ENCODE measurements at places on chromosomes 3 and 15. TPM values are rescaled to one million over a fixed set of nuclear protein-coding genes. Genes with fewer than 3 reads are reported as not detected.

The TMEM207 gene
- total RNA-seq: not detected

The UBL7 gene
- 65.0 TPM for total RNA-seq

The CYP1A2 gene
- total RNA-seq: not detected

The ITPKA gene
- 3.3 TPM for total RNA-seq

The NDN gene
- total RNA-seq: 62.1 TPM

The MAGEL2 gene
- not detected for total RNA-seq

The TMEM40 gene
- 61.0 TPM for total RNA-seq

The C3orf85 gene
- total RNA-seq: not detected

The CD276 gene
- 82.4 TPM for total RNA-seq

The SCAANT1 gene
- not detected for total RNA-seq

The LRRN1 gene
- 2.3 TPM for total RNA-seq

The RASGRF1 gene
- total RNA-seq: not detected

The FOXP1 gene
- 22.8 TPM for total RNA-seq

The TICRR gene
- total RNA-seq: 6.3 TPM

The CNTN6 gene
- total RNA-seq: not detected

All from airway epithelial cell (primary cell).